Ascending aorta (tissue), 2 donors: ENCODE measurements at places on chromosomes 4 and X. TPM values are rescaled to one million over a fixed set of nuclear protein-coding genes. Genes with fewer than 3 reads are reported as not detected.

- no peak overlapping the region for H3K27ac ChIP-seq
- no peak for DNase-seq
- H3K36me3 ChIP-seq, result no peaks in the 10 kb centered on the region
- no peak overlapping the region for H3K4me3 ChIP-seq
Measured at GRCh38 chr4:15738877-15739276, 36.0 kb downstream of the BST1 start.

DNA sequence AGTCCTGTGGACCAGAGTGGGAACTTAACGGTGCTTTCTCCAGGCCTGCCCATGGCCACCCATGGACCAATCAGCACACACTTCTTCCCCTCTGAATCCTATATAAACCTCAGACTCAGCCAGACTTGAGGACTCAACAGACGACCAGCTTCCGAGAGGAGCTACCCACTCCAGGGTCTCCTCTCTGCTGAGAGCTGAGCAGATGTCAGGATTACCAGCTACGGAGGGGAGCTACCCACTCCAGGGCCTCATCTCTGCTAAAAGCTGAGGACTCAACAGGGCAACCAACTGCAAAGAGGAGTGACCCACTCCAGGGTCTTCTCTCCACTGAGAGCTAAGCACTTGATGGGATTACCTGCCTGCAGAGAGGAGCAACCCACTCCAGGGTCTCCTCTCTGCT is 80.0 kb upstream of the DDX60 start:
- DNase-seq, result no peak
- no peak overlapping the region for H3K4me3 ChIP-seq

GRCh38 chr4:158578476-158578875 is 56.8 kb downstream of the RXFP1 start:
- no peak overlapping the region for H3K4me3 ChIP-seq
- no peak overlapping the region for H3K27ac ChIP-seq
- no peaks in the 10 kb centered on the region for H3K27me3 ChIP-seq
- no peaks in the 10 kb centered on the region for H3K36me3 ChIP-seq
- DNase-seq, result no peak
- no peaks in the 10 kb centered on the region for H3K4me1 ChIP-seq

Gene CABS1
- total RNA-seq, result not detected

GRCh38 chrX:42289492-42290385 is 366.4 kb upstream of the CASK start:
- H3K4me1 ChIP-seq, result no peaks in the 10 kb centered on the region
- no peak overlapping the region for H3K4me3 ChIP-seq
- H3K27ac ChIP-seq, result no peak overlapping the region

GRCh38 chrX:53065104-53065503 is 16.5 kb downstream of the GPR173 start:
- H3K36me3 ChIP-seq, result no peaks in the 10 kb centered on the region
- H3K27me3 ChIP-seq, result no peaks in the 10 kb centered on the region
- H3K27ac ChIP-seq, result no peak overlapping the region
- no peak overlapping the region for H3K4me3 ChIP-seq
- no peak for DNase-seq

Gene FAM184B
- total RNA-seq, result not detected

- no peaks in the 10 kb centered on the region for H3K27me3 ChIP-seq
- H3K4me3 ChIP-seq, result no peak overlapping the region
- no peak overlapping the region for H3K27ac ChIP-seq
Measured at GRCh38 chr4:73392936-73393335, 11.2 kb upstream of the ALB start.

Gene ARMCX1
- total RNA-seq, result 9.2 TPM

DNA sequence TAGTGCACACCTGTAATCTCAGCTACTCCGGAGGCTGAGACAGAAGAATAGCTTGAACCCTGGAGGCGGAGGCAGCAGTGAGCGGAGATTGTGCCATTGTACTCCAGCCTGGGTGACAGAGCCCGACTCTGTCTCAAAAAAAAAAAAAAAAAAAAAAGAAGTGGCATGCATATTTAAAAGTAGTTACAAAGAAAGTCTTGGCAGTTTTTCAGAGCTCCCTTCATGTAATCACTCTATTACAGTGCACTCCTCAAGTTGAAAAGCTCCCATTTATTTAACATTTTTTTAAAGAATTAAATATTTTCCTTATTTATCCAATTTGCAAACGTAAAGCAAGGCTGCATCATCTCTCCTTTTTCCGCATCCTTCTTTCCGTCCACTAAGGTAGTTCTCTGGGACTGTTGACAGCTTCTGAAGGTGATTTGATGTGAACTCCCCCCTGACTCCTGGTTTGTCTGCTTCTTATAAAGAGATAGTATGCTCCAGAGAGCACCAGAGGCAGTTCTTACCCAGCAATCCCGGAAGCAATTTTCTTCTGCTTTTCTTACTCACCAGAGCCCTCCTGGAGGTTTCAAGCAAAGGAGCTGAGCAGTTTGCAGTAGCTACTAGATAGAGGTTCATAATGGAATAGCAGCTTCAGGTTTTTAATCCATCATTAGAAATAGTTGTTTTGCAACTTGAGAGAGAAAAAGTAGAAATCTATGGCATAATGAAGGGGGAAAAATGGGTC is 151.0 kb downstream of the PALLD start:
- H3K27me3 ChIP-seq, result no peaks in the 10 kb centered on the region
- H3K27ac ChIP-seq, result no peak overlapping the region
- DNase-seq, result no peak
- H3K36me3 ChIP-seq, result no peaks in the 10 kb centered on the region

- DNase-seq, result no peak
- no peak overlapping the region for H3K4me3 ChIP-seq
- H3K27ac ChIP-seq, result no peak overlapping the region
Measured at GRCh38 chr4:139558235-139559088, 2.4 kb upstream of the SETD7 start.

DNA sequence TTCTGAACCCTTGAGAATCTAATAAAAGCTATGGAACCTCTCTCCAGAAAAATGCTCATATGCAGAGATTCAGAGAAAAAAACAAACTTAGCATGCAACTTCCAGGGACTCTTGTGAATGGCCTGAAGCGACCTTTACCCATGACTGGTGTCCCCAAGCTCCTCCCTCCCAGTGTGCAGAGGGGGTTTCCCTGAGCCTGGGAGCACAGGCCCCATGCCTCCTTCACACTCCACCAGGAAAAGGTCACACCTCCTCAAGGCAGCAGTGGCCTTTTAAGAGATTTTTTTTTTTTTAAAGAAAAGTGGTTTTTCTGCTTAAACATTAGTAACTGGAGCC is 13.3 kb upstream of the UBA6 start:
- no peak for DNase-seq
- no peak overlapping the region for H3K27ac ChIP-seq
- no peaks in the 10 kb centered on the region for H3K36me3 ChIP-seq
- no peak overlapping the region for H3K4me3 ChIP-seq
- no peaks in the 10 kb centered on the region for H3K27me3 ChIP-seq

GRCh38 chr4:5526080-5526846 is 182.1 kb downstream of the EVC2 start:
- no peak overlapping the region for H3K4me3 ChIP-seq
- no peak for DNase-seq
- H3K27ac ChIP-seq, result no peak overlapping the region
- H3K27me3 ChIP-seq, result no peaks in the 10 kb centered on the region
- H3K4me1 ChIP-seq, result no peaks in the 10 kb centered on the region

- H3K27ac ChIP-seq, result peak overlapping the region; percentile 73
- DNase-seq, result no peak
- no peak overlapping the region for H3K4me3 ChIP-seq
- H3K36me3 ChIP-seq, result no peaks in the 10 kb centered on the region
- peaks cover 66% of the 10 kb centered on the region for H3K4me1 ChIP-seq
- no peaks in the 10 kb centered on the region for H3K27me3 ChIP-seq
Measured at GRCh38 chr4:76605099-76605563, 170.1 kb downstream of the SHROOM3 start.

DNA sequence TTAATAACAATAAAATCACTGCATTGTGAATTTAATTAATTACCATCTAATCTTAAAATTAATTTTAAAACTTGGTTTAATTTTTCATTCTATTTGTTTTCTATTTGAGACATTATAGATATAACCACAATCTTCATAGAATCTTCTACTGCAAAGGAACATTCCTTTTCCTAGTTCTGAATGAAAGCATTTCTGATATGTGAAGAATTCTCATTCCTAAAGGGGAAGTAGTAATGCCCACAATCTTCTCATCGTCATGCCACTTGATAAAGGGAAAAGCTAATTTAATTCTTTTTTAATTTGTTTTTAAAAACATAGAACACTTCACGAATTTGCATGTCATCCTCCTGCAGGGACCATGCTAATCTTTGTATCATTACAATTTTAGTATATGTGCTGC is 23.7 kb downstream of the MGARP start:
- DNase-seq, result no peak
- H3K27ac ChIP-seq, result no peak overlapping the region
- H3K36me3 ChIP-seq, result no peaks in the 10 kb centered on the region
- H3K4me1 ChIP-seq, result no peaks in the 10 kb centered on the region
- no peak overlapping the region for H3K4me3 ChIP-seq
- H3K27me3 ChIP-seq, result no peaks in the 10 kb centered on the region

- H3K27me3 ChIP-seq, result peaks cover 14% of the 10 kb centered on the region
- H3K4me1 ChIP-seq, result peaks cover 12% of the 10 kb centered on the region
- no peak overlapping the region for H3K27ac ChIP-seq
Measured at GRCh38 chrX:72304877-72305276, 837 bp downstream of the CITED1 start.

DNA sequence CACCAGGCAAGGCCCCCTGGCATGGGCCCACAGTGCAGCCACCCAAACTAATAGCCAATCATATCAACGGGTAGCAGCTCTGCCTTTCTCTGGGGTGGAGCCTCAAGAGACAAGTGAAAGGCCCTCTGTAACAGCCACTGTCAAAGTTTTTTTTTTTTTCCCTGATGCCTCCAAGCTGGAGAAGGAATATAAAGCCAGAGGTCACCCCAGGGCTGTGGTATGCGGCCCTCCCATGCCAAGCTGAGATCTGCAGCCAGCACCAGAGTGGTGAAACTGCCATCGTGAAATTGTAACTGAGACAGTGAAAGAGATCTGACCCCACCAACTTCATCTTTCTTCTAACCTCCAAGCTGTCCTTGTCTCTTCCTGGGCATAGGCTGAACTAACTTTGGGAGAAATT is 407.0 kb downstream of the KLHL4 start:
- no peak overlapping the region for H3K27ac ChIP-seq
- no peaks in the 10 kb centered on the region for H3K27me3 ChIP-seq
- DNase-seq, result no peak
- H3K4me1 ChIP-seq, result no peaks in the 10 kb centered on the region
- H3K4me3 ChIP-seq, result no peak overlapping the region

Gene CNKSR2
- total RNA-seq, result 0.53 TPM

DNA sequence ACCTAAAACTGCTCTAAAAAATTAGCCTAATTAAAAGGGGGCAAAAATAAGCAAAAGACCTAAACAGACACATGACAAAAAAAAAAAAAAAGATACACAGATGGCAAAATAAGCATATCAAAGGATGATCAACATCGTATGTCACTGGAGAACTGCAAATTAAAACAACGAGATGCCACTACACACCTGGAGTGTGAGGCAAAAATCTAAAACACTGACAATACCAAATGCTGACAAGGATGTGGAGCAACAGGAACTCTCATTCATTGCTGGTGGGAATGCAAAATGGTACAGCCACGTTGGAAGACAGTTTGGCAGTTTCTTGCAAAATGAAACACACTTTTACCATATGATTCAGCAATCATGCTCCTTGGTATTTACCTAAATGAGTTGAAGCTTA is 64.2 kb downstream of the RWDD4 start:
- DNase-seq, result no peak
- H3K27me3 ChIP-seq, result no peaks in the 10 kb centered on the region
- H3K4me1 ChIP-seq, result no peaks in the 10 kb centered on the region
- H3K4me3 ChIP-seq, result no peak overlapping the region
- H3K27ac ChIP-seq, result no peak overlapping the region

Gene PDS5A
- 52.9 TPM for total RNA-seq

- H3K27ac ChIP-seq, result no peak overlapping the region
- no peak overlapping the region for H3K4me3 ChIP-seq
- H3K36me3 ChIP-seq, result no peaks in the 10 kb centered on the region
- H3K27me3 ChIP-seq, result no peaks in the 10 kb centered on the region
- no peaks in the 10 kb centered on the region for H3K4me1 ChIP-seq
Measured at GRCh38 chr4:142416711-142417275, 429.3 kb downstream of the INPP4B start.

DNA sequence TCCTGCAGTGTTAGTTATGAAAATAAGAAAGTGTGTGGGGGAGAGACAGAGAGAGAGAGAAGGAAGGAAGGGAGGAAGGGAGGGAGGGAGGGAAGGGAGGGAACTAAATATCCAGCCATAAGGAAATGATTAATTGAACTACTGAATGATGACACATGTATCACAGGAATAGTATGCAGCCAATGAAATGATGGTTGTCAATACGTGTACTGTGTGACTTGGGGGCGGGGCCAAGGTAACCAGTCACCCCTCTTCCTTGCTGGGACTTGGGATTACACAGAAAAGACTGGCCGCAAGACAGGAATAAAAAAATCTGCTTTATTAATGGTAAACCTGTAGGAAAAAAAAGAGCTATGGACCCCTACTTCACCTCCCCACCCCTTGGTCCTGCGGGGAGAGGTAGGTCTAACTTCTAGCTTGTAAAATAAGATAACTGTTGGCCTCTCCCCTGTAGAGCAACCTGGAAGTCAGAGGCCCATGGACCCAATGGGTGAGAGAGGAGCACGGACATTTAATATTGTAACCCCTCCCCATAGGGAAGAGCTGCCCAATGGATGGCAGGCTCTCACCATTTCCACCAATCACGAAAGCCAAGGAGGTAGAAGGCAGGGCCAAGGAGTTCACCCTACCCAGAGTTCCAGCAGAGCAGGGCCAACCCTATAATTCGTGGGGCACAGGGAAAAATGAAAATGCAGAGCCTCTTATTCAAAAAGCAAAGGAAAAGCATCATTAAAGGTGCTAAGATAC is 7.4 kb downstream of the PPP2R2C start:
- no peak overlapping the region for H3K27ac ChIP-seq
- no peak for DNase-seq
- H3K36me3 ChIP-seq, result no peaks in the 10 kb centered on the region
- peaks cover 5% of the 10 kb centered on the region for H3K27me3 ChIP-seq

DNA sequence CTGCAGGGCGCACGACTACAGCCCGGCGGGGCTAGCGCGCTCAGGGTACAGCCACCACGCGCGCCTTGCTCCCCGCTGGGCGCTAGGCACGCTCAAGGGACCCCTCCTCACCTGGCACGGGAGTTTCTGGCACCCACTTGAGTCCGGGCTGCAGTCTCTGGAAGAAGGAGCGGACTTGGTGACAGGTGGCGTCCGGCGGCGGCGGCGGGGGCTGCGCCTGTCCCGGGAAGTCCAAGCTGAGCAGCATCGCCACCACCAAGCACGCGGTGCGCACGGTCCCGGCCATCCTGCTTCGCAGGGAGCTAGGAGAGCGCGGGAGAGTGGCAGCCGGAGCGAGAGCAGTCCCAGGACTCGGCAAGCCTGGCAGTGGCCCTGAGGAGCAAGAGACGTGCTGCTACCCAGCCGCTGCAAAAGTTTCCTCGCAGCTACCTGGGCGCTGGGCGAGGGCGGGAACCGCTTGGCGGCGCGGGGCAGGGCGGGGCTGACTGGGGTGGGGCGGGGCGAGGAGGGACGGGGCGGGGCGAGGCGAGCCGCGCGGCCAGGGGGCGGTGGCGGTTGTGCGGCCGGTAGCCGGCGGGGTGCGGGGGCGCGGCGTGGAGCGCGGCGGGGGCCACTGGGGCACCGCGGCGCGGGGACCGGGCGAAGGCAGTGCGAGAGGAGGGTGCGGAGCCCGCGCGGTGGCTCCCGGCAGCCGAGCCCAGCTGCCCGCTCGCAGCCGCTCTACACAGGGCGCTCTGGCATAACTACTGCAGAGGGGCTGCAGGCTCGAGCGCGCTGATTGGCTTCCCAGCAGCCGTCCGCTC is at the start of gene GPC3:
GPC3 (minus strand) TSS at position 431 of the 803 bp plus-strand sequence.
- H3K36me3 ChIP-seq, result no peaks in the 10 kb centered on the region
- DNase-seq, result no peak
- no peak within 1 kb of the TSS for H3K27ac ChIP-seq
- H3K27me3 ChIP-seq, result no peaks in the 10 kb centered on the region
- H3K4me3 ChIP-seq, result peak within 1 kb of the TSS; percentile 36
- H3K4me1 ChIP-seq, result no peaks in the 10 kb centered on the region

Gene EDA
- total RNA-seq, result 1.7 TPM

Gene JCHAIN
- 4.0 TPM for total RNA-seq
